ENCODE measurements at places on chromosomes 3 and 15.

- DNase-seq: no peak
Observed at GRCh38 chr15:40333922-40334492, 6.7 kb downstream of the CCDC9B start.

DNA sequence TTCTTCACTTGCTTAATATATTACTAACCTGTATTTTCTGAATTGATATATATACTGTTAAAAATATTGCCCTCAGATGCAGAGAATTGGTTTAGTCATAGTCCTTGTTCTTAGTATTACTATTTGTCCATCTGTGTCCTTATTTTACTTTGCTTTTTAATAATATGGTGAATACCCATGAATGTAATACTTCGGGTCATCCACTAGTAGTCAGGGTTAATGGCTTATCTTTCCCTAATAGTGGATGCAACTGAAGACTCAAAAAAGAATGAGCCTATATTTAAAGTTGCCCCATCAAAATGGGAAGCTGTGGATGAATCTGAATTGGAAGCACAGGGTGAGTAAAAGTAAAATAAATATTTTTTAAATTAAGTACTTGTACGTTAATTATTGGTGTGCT, 36.5 kb downstream of the U2SURP start:
- DNase-seq: no peak

DNA sequence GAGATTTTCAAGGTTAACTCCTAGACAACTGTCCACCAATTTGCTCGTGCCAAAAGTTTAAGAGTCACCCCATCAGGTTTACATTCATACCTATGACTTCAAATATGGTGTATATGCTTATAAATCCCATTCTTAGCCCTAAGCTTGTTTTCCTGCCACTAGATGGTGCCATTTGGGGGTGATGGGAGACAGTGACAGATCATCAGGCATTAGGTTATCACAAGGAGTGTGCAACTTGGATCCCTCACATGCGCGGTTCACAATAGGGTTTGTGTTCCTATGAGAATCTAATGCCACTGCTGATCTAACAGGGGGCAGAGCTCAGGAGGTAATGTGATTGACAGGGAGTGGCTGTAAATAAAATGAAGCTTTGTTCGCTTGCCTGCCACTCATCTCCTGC, 182.7 kb downstream of the CNTN6 start:
- DNase-seq: no peak

- no peak for DNase-seq
Observed at GRCh38 chr15:42728560-42728959, 8.4 kb downstream of the CDAN1 start.

GRCh38 chr3:96266395-96267190, 547.8 kb upstream of the EPHA6 start:
- DNase-seq: no peak

DNA sequence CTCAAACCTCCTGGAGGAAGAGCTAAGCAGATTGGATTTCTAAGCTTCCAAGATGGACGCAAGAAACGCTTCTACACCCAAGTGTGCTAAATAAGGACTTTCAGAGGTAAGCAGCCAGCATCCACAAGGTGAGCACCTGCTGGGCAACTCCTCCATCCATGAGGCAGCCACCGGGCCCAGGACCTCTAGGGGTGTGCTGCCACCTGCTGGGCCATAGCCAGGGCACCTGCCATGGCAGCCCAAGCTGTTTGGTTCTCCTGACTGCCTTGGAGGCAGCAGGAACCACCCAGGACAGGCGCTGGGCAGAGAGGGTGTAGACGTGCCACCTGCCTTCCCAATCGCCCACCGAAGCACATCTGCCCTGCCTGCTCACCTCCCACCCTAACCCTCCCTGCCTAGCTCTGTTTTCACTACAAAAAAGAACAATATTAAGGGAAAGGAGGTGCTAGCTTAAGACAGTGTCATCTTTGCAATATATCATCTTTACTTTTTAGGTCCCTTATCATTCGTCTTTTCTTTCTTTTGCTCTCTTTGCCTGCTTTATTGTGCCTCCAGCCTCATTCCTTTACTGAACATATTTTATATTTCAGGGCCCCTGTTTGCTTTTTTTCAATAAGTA, 12.9 kb downstream of the C15orf62 start:
- DNase-seq: peak; percentile 59

GRCh38 chr15:34119291-34119690, 17.4 kb downstream of the PGBD4 start:
- DNase-seq: no peak
